ENCODE measurements at places on chromosomes 16 and 17.

GRCh38 chr17:10827898-10828552 is 9.9 kb downstream of the PIRT start:
- no peak for DNase-seq

DNA sequence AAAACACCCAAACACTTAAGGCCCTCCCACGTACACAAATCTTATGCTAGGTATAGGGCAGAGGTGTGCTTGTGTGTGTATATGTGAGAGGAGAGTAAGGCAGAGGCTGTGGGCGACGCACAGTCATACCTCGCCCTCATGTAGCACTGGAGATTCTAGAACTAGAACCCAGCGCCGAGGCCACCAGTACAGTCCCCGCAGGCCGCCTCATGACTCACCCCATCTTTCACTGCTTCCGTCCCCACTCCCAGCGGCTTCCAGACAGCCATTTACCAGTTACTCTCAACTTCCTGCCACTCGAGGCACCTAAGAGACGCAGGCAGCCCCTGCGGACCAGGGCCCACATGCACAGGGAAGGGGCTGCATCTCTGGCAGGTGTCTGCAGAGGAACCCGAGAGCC is 23.2 kb upstream of the CYTH1 start:
- DNase-seq: no peak

DNA sequence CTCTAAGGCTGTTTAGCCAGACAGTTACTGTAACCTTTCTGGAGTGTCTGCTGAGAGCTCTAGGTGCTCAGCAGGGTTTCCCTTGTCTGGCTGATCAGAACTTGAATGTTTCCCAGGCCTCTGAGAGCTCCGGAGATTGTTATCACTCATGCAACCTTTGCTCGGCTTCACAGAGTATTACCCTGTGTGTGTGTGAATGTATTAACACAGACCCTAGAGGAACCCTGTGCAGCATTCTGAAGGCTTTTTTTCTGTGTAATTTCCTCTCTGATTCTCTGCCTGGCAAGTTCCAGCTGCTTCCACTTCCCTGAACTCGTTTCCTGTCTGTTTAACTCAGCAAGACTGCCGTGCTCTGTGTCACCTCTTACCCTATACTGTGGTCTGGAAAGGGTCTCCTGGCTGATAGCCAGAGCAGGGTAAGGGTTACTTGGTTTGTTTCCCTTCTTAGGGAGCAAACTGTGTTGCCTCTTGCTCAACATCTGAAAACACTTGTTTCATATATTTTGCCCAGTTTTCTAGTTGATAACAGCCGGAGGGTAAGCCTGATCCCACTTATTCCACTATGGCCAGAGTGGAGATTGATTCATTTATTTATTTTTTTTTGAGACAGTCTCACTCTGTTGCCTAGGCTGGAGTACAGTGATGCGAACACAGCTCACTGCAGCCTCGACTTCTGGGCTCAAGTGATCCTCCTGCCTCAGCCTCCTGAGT is 21.7 kb downstream of the PRMT7 start:
- no peak for DNase-seq

- DNase-seq: no peak
These were observed 220.2 kb upstream of the TOM1L1 start for GRCh38 chr17:54680410-54680809.

DNA sequence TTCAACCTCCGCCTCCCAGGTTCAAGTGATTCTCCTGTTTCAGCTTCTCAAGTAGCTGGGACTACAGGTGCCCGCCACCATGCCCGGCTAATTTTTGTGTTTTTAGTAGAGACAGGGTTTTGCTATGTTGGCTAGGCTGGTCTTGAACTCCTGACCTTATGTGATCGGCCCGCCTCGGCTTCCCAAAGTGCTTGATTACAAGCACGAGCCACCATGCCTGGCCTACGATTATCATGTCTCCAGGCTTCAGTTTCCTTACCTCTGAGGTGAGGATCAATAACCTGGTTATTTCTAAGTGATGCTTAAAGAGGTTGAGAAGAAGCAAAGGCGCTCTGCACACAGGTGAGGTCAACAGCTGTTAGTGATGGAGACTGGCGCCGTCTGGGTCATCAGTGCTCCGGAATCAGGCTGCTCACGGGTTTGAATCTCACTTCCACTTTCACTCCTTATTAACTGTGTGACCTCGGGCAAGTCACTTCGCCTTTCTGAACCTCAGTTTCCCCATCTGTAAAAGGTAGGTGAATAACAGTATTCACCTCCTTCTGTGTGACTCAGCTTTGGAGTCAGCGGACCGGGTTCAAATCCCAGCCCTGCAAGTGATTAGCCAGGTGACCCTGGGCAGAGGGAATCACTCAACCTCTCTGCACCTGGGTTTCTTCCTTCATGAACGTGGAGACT is 745 bp upstream of the ABCC1 start:
- no peak for DNase-seq

GRCh38 chr16:53775821-53776431 is 72.0 kb downstream of the FTO start:
- no peak for DNase-seq

Data from stimulated activated CD8-positive, alpha-beta memory T cell treated with anti-CD3 and anti-CD28 coated beads, Interleukin-12 subunit alpha, Interleukin-12 subunit beta, amount 100 ng/mL, for 1 hour (primary cell).